Stimulated activated CD8-positive, alpha-beta memory T cell treated with anti-CD3 and anti-CD28 coated beads, Interleukin-4, amount 100 ng/mL, for 1 hour (primary cell): ENCODE measurements at places on chromosomes 12 and 14.

- no peak for DNase-seq
Observed at GRCh38 chr12:76274420-76275083, 73.7 kb downstream of the BBS10 start.

GRCh38 chr12:112198120-112198733 lies 72.9 kb downstream of the TRAFD1 start:
- DNase-seq: peak; percentile 4

- no peak for DNase-seq
Observed at GRCh38 chr12:82279536-82280058, 78.6 kb downstream of the CCDC59 start.

GRCh38 chr12:52802442-52802841 lies 6.5 kb upstream of the KRT3 start:
- DNase-seq: no peak

GRCh38 chr12:72277415-72277814 lies 5.2 kb downstream of the TRHDE start:
- no peak for DNase-seq

GRCh38 chr12:103924761-103925641 lies 5.2 kb upstream of the HSP90B1 start:
- peak; percentile 1 for DNase-seq

DNA sequence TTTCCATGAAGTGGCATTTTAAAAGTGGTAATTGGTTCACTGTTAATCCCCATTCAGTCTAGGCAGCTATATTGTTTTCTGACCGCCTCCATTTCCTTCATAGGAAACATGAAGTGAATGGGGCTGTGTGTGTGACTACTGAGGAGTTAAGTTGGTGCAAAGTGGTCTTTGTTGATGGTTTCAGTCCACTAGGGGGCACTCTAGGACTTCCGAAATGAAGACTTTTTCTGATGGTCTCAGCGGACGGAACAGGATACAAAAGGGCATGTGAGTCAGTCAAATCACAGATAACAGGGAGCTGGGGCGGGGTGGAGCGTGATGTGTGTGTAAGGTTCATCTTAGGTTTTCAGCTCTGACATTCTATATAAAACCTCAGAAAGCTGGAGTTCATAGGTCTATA lies 240.1 kb upstream of the OR4E1 start:
- DNase-seq: peak; percentile 44

DNA sequence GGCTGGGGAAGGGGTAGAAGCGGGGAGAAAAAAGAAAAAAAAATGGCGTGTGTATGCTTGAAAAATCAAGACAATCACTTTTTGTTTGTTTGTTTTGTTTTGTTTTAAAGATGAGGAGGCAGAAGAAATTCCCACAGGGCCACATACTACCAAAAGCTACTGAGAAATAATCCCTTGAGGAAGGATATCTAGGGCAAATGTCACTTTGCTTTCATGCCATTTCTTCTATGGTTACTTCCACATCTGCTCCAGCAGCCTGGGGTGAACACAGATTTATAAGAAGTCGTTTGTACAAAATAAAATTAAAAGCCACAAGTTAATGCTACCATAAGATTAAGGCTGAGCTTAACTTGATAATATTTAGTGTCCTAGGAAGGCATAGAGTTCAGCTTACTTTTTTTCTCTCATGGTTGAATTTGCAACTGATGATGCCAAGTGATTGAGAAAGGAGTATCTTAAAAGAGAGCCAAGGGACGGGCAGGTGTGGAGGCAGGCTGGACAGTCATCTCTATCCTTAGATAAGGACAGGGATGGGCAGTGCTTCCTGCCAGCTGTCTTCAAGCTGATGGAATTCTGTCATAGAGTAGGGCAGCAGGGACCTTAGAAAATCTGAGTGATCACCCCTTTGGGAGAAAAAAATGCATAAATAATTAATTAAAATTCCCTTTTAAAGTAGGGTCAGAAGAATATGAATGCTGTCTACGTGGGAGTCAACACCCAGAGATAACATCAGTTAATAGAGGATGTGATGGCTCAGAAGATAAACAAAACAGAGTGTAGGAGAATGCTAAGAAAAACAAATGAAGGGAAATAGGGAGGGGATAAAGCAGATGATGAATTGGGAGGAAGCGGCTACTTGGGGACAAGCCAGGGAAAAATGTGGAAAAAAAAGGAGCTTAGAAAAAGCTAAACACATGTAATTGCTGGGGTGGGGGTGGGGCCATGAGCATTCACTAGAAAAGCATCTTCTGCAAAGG lies 57.1 kb downstream of the DYRK2 start:
- DNase-seq: no peak

- no peak for DNase-seq
Observed at GRCh38 chr12:76189851-76190250, 105.4 kb upstream of the NAP1L1 start.

GRCh38 chr14:68551045-68551683 lies 241.7 kb downstream of the ZFP36L1 start:
- no peak for DNase-seq

DNA sequence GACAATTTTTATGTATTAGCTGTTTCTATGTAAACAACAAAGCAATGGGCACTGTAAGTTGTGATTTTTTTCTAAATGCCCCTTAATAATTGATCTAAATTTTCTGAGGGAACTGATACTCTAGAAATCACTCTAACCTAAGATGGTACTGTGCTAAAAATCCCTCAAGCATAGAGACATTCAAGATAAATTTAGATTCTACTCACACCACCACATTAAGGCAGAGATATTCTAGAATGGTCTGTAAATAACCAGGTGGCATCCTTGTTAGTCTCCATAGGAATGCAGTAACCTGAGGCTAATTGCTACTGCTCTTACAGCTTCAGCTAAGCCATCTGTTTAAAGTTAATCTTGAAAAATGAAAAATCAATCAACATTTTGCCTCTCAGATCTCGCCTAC lies 87.3 kb downstream of the SLC41A2 start:
- DNase-seq: no peak

- DNase-seq: no peak
Observed at GRCh38 chr12:81992461-81992860, 233.3 kb upstream of the PPFIA2 start.

GRCh38 chr12:115013236-115013981 lies 329.4 kb upstream of the TBX3 start:
- no peak for DNase-seq

DNA sequence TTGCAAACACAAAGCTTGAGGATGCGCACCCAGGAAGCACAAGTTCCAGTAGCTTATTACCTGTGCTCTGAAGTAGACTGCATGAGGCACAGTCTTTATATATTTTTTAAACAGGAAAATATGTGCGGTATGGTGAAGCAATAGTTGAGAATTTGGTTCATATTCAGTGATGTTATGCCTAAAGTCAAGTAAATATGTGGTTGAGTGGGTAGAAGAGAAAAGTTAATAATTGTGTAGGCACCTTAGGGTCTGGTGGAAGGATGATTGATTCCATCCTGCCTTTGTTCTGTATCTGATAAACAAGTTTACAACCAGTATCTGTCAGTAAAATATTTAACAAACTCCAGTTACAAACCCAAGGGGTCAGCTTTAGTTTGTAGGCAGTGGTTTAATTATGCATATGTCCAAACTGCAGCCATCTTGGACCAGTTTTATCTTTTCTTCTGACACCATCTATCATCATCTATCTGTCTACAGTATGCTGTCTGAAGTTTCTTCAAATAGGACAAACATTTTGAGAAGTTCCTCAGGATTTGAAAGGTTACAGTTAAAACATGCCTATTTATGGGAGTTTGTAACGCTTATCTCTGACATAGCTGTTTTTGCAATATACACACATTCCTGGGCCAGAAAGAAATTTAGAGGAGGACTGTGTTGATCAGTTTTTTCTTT lies 10.8 kb downstream of the SINHCAF start:
- no peak for DNase-seq

DNA sequence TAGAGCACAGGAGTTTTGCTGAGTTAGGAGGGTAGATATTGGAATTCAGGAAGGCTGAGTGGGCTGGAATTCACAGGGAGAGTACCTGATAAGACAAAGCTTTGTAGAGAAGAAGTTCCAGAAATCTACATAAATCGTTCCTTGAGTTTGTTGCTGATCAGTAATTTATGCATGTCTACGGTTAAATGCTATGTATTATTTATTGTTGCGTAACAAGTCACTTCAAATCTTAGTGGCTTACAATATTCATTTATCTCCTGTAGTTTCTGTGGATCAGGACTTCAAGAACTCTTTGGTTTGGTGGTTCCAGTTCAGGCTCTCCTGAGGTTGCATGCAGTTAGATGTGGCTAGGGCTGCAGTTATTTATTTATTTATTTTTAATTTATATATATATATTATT lies 7.8 kb downstream of the PUS7L start:
- DNase-seq: no peak

GRCh38 chr12:64457032-64457431 lies 5.1 kb downstream of the TBK1 start:
- no peak for DNase-seq

DNA sequence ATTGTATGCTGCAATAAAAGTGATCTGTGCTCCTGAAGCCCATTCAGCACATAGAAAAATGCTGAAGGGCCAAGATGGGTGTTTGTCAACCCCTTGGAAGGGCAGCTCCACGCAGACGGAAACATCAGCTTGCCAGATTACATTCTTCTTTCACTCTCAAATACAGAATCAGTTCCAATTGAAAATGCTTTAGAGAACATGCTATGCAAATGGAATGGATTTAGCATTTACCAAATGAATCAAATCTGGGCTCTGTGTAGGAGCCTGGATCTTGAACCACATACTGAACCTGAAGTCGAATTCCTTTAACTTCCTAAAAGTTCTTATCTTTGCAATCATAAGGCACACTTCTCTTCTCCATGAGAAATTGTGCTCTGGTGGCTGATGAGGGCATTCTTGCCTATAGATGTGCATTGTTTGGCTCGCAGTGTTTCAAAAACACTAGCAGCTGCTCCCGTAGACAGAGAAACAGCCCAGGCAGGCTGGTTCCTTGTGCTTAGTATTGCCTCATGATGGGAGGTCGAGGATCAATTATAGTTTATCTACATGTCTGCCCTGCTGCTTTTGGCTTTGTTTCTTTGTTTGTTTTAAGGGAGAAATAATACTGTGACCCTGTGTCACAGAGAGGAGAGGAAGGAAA lies 489.8 kb upstream of the FLRT2 start:
- no peak for DNase-seq

- DNase-seq: no peak
Observed at GRCh38 chr12:113231235-113232088, 10.2 kb downstream of the TPCN1 start.

GRCh38 chr12:52605542-52605941 lies 4.3 kb upstream of the KRT72 start:
- no peak for DNase-seq

DNA sequence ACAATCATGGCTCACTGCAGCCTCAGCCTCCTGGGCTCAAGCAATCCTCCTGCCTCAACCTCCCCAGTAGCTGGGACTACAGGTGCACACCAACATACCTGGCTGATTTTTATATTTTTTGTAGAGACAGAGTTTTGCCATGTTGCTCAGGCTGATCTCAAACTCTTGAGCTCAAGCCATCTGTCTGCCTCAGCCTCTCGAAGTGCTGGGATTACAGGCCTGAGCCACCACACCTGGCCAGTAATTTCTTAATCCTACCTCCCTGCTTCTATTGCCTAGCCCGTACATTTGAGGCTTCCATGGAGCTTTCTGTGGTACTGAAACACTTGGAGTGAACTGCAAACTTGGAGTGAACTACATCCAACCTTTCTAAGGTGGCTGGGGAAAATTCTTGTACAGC lies 20.7 kb downstream of the SLC35E3 start:
- no peak for DNase-seq

GRCh38 chr12:94109160-94109559 lies 39.2 kb upstream of the PLXNC1 start:
- DNase-seq: no peak

DNA sequence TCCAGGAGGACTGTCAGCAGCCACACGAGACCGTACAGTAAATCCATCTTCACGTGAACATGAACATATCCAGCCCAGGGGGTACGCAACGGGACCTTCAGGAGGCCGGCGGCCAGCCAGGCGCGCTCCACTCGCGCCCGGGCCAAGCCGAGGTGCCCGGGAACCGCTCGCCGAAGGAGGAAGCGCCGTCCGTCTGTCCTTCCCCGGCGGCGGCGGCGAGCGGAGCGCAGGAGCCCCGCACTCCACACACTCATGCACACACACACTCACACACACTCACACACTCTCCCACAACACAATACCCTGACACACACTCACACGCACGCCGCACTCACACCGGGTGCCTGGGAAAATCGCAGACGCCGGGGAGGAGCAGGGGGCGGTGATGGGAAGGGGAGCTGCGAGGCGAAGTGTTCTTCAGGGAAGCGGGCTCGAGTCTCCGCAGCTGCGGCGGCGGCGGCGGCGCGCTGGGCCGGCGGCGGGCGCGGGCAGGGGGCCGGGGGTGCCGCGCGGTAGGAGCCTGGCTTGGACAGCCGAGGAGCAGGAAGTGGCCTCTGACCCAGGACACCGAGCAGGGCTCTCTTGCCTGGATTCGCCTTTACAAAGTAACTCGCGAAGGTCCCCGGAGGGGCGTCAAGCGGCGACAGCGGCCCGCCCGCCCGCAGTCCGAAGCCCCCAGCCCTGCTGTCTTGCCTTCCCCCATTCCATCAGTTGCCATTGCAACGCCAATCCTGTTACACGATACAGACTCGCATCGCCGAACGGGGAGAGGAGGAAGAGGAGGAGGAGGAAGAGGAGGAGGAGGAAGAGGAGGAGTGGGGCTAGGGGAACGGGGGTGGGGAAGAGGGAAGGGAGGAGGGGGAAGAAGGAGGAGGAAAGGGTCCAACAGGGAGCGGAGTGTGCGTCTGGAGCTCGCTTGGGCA lies 601 bp downstream of the MDGA2 start:
- DNase-seq: no peak

DNA sequence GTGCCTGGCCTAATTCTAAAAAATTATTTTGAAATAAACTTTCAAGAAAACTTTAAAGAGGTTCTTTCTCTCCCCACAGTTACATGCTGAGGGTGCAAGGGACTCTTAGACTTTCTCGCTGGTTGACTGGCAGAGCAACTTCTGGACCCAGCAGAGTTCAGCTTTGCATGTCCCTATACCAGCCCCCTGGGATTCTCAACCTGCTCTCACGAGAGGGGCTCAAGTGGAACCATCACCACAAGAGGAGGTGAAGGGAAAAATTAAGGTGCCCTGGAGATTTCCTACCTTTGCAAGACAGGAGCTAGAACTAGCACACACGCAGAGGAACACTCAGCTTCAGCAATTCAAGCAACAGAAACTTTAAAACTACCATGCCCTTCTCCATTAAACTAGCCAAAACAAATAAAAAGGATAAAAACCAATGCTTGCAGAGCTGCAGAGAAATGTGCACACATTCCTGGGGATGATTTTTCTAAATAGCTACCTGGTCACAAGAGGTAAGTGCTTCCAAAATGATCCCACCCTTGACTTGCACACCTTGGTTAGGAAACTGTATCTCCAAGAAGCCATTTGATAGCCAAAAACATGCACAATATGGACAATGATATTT lies 2.5 kb downstream of the HVCN1 start:
- DNase-seq: no peak

GRCh38 chr12:76489737-76490136 lies 69.8 kb downstream of the OSBPL8 start:
- no peak for DNase-seq

DNA sequence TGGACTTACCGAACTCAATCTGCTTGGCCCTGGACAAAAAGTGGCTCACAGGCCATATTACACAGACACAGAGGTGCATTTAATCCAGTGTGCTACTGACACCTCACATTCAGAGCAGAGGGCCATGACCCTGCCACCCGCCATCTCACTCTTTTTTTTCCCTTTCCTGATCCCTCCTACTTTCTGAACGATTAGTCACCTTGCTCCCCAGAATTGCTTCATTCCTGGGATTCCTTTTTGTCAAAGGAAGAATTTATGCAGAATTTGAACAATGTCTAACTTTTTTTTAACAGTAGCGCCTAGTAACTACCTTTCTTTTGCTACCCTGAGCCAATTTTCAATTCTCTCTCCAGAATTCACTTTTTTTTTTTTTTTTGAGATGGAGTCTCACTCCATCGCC lies 4.6 kb downstream of the PKP2 start:
- DNase-seq: no peak
